Upper lobe of left lung (tissue), 6 donors: ENCODE measurements at places on chromosomes 3 and 15. TPM values are rescaled to one million over a fixed set of nuclear protein-coding genes. Genes with fewer than 3 reads are reported as not detected.

GRCh38 chr3:176971613-176972174, 225.6 kb downstream of the TBL1XR1 start:
- no peak for DNase-seq

DNA sequence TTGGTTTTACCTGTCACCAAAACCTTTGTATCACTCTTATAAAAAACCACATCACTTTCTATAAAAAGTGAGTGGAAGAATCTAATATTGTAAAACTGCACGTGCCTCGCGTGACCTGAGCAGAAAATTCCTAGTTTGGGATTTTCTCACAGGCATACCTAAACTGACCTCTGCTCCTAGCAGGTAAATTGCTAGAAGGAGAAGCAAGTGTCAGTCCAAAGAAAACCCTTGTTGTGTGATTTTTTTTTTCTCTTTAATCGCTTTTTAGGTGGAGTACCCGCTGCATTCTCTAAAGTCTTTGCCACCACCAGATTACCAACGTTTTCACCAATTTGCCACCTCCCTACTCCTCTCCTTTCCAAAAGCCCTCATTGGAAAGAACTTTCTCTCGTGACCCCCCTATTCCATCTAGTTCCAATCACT, 534 bp upstream of the UBE2E1 start:
- DNase-seq, result no peak

DNA sequence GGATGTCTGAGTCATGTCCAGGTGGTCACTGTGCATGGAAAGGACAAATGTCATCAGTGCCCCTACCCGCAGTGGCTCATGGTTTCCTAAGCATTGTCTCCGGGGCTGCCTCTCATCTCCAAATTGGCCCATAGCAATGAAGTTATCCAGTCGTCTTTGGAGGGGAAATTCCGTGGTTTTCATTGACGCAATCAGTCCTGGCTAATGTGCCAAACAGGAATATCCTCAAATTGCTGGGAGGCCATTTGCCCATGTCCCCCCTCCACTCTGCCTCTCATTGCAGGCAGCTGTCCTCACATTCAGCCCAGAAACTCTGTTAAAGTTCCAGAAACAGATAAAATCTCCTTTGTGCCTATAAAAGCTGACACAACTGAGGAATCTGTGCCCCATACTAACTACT, 81.6 kb downstream of the MCTP2 start:
- DNase-seq, result no peak

The HTR3E gene
- not detected for total RNA-seq

GRCh38 chr3:14206548-14207177, 28.0 kb downstream of the LSM3 start:
- no peak for DNase-seq
